Psoas muscle (tissue), 8 donors: ENCODE measurements at places on chromosomes 1 and 21. TPM values are rescaled to one million over a fixed set of nuclear protein-coding genes. Genes with fewer than 3 reads are reported as not detected.

- DNase-seq: no peak
These were observed 80.0 kb upstream of the CNTN2 start for GRCh38 chr1:204962742-204963632.

- DNase-seq: no peak
These were observed at the start of gene LAMB3 for GRCh38 chr1:209652121-209652735. Gene LAMB3, minus strand, starts transcription at chr1:209652425. Its CDS starts 1,481 bp downstream, at chr1:209650944.

DNA sequence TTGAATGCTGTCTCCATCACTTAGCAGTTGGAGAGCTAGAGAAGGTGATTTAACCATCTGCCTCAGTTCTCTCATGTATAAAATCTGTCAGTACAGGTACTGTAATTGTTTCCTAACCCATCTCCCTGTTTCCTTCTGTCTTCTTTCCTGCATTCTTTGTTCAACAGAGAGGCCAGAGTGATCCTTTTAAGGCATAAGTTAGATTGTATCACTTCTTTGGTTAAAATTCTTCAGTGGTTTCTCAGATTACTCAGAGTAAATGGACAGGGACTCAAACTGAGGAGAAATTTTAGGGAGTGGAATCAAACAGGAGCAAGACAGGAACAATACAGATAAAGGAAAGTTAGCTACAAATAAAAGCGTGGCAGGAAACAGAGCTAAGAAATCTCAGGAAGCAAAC is 45.2 kb upstream of the SSX2IP start:
- DNase-seq: no peak

GRCh38 chr1:218755128-218755527 is 410.0 kb downstream of the TGFB2 start:
- DNase-seq: no peak

- DNase-seq: no peak
These were observed 962.2 kb downstream of the ADGRL2 start for GRCh38 chr1:82762829-82763532.

- no peak for DNase-seq
These were observed 41.0 kb downstream of the RUNX3 start for GRCh38 chr1:24888971-24889676.

DNA sequence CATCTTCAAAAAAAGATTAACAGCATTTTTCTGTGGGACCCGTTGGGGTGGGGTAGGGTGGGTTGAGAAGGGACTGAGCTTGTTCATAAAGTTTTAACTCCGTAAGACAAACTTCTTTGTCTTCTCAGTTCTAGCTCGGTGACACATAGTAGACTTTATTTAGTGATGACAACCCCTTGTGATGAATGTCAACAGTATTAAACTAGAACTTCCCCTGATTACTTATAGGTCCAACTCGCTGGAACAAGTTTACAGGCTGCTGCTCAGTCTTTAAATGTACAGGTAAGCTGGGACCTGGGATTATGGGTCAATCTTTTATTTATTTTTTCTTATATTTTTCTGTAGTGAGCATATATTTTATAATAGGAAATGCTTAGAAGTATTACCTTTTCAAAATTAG is 148.4 kb downstream of the CD247 start:
- DNase-seq: no peak

DNA sequence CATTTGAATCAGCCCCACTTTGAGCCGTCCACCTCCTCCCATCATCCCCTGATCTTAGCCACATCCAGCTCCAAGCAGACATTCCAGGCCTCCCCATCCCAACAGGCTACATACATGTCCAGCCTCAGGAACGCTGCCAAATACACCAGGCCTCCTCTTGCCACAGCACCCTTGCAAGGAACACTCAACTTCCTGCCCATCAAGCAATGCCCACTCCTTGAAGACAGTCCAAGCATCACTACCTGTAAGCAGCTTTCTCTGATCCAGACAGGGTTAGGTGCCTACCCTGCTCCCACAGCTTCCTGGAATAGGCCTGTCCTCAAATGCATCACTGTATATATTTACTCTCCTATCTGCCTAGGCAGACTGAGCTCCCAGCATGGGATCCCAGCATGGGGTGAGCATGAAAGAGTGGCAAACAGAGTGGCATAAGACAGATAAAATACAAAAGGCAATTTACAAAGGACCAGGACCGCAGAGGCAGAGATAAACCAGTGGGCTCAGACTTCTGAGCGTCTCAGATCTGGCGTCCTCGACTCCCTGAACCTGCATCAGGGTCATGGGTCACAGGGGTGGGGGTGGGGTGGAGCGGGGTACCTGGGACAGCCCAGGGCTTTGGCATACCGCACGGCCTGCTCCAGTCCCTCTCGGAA is 816 bp downstream of the HYI start:
- DNase-seq: peak; percentile 55

- DNase-seq: no peak
These were observed 163.7 kb downstream of the NTPCR start for GRCh38 chr1:233114159-233114558.

GRCh38 chr1:116908820-116909511 is 750 bp upstream of the PTGFRN start:
- no peak for DNase-seq

DNA sequence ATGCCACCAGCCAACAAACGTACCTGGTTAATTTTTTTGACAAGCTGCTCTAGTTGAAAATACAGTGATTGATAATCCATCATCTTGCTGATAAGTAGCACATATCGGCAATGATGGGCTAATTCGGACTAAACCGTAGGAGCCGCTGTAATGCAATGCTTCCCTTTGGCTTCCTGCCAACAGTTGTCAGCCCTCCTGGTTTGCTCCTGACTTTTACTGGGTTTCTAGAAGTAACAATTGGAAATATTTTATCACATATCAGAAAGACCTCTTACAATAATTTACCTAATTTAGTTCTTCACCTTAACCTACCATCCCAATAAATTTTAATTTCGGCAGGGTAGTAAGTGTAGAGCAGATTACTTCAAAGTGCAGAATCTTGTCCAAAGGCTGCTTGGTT is 148.5 kb downstream of the DHRS3 start:
- DNase-seq: no peak

CAMK1G gene
- polyA plus RNA-seq: 0.04 TPM

OR2T11 gene
- polyA plus RNA-seq: not detected

PDZK1 gene
- polyA plus RNA-seq: 0.15 TPM

MIER1 gene
- 13.1 TPM for polyA plus RNA-seq

GDAP2 gene
- polyA plus RNA-seq: 2.4 TPM

CLIC6 gene
- 3.1 TPM for polyA plus RNA-seq

SLC44A5 gene
- polyA plus RNA-seq: 0.01 TPM

CCDC185 gene
- polyA plus RNA-seq: not detected

RHOC gene
- polyA plus RNA-seq: 39.1 TPM

NHLH2 gene
- polyA plus RNA-seq: not detected

SERPINC1 gene
- 0.08 TPM for polyA plus RNA-seq

DPM3 gene
- polyA plus RNA-seq: 110 TPM

DDR2 gene
- polyA plus RNA-seq: 1.6 TPM

TCHH gene
- 0.03 TPM for polyA plus RNA-seq

C1orf50 gene
- polyA plus RNA-seq: 2.5 TPM
